Cortex of kidney (tissue), 1 donor: ENCODE measurements at places on chromosomes 2 and 18.

DNA sequence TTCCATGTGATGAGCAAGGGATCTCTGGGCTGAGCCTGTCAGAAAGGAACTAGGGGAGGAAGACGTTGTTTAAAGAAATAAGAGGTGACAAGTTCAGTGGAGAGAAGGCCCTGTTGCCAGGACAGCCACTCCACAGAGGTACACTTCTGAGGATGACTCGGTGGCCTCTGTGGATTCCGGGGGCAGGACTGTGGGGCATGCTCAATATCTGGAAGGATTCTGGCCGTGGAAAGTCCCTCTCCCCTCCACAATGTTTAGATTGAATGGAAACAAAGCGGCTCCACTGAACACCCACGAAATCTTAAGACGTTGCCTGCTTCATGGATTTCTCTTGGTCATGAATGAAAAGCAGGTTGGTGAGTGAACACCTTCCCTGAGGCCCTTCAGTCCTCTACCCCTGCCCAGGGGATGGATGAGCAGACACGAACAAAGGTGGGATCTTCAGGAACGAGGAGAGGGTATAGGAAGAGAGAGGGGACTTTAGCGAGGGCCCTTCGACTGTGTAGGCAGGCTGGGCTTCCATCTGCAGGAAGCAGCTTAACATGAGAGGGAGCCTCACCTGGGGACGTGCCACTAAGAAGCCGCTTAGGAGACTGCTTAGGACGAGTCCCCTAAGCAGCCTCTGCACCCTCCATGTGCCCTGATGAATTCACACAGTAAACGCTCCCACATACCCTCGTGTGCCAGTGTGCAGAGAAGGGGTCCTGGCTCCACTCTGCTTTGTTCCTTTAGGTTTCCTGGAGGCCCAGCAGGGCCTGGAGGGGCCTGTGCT lies 1.9 kb downstream of the NTSR2 start:
- no peak for DNase-seq

- no peak for DNase-seq
Measured at GRCh38 chr2:160015746-160016145, 46.7 kb downstream of the PLA2R1 start.

DNA sequence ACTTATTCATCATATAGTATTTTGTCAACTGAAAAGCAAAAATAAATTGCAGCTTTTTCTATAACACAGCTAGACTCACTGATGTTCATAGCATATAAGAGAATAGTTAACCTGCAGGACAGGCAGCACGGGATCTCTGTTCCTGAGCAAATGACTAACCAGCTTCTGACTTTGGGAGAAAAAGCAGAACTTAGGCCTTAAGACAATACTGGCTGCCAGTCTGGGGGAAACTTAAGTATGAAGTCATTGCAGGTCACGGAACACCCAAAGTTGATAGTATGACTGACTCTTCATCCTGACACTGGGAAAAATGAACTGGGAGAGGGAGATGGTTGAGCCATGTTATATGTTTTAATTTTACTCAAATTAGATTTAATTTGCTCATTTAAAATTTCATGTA lies 113.0 kb downstream of the DPP4 start:
- no peak for DNase-seq

DNA sequence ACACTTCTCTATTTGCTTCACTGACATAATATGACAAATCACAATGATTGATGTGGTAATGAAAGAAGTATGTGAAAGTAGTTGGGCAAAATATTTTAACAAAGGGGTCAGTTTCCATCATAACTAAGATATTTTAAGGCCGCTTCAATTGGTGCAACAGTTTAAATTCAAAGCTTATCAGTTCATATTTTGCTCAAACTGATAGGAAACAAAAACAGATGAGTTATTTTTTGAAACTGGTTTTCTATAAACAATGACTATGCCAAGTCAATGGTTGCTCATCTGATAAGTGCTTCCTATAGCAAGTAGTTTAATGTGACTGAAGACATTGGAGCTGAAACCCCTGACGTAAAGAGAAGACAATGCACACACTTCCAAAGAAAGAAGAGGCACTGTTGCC lies 1290.7 kb downstream of the SUCLG1 start:
- no peak for DNase-seq

DNA sequence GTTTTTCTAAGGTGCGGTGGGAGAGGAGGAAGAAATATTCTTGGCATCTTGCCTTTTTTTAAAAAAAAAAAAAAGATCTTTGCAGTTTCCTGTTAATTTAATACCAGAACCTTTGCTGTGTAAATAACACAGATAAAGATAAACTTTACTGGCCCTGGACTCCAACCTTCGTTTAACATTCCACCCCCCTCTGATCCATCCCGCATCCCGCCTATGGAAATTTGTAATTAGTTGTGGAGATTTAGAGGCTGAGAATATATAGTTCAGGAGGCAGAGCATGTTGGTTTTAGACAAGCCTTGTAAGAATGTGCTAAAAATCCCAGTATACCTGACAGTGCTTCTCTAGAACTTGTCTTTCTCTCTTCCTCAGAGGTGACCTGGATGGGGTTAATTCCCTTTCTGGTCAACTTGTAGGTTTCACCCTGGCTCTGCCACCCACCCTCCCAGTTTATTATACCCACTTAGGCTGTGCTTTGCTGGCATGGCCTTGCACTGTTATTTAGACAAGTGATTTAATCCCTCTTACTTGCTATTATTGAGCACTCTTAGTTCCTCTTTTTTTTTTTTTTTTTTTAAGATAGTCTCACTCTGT lies 2.9 kb upstream of the C2orf72 start:
- no peak for DNase-seq

GRCh38 chr2:171762879-171763573 lies 75.8 kb downstream of the DYNC1I2 start:
- no peak for DNase-seq

- DNase-seq = no peak
Measured at GRCh38 chr18:51686590-51686989, 489.1 kb upstream of the MEX3C start.

DNA sequence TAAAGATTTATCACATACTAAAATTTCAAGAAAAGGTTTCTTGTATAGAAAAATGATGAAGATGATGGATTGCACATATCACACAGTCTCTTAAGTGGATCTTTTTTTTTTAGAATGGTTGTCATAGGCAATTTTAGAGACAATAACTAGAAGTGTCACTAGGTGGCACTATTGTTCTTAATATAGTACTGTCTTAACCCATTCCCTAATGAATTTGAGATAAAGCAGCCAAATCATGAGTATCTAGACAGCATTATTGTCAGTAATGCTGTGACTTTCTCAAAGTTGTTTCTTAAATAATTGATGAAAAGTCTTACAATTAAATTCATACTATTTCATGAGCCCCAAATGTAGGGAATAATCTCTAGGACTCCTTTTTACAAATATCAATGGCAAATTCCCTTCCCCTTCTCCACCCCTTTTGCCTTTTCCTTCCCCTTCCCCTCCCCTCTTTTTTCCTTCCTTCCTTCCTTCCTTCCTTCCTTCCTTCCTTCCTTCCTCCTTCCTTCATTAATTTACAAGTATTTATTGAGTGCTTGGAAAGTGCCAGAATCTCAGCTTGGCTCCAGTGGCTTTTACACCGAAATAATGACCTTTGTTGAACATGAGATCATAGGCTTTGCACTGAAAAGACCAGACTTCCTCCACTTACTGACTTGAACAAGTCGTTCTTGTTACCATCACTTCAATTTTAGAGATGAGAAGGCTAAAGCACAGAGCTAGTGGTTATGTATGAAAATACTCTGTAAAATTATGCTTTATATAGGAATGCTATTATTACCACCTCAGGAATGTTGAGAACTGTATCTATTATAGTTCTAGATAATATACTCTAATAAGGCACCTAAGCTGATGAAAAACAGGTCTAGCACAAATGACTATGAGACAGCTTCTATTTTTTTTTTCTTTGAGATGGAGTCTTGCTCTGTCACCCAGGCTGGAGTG lies 19.8 kb downstream of the MYL12B start:
- no peak for DNase-seq
